Natural killer cell treated with Interleukin-12 subunit alpha and Interleukin-12 subunit beta and Interleukin-15 and Interleukin-18, amount 100 ng/mL, for 72 hours (primary cell): ENCODE measurements at places on chromosomes 6 and 20. TPM values are rescaled to one million over a fixed set of nuclear protein-coding genes. Genes with fewer than 3 reads are reported as not detected.

DNA sequence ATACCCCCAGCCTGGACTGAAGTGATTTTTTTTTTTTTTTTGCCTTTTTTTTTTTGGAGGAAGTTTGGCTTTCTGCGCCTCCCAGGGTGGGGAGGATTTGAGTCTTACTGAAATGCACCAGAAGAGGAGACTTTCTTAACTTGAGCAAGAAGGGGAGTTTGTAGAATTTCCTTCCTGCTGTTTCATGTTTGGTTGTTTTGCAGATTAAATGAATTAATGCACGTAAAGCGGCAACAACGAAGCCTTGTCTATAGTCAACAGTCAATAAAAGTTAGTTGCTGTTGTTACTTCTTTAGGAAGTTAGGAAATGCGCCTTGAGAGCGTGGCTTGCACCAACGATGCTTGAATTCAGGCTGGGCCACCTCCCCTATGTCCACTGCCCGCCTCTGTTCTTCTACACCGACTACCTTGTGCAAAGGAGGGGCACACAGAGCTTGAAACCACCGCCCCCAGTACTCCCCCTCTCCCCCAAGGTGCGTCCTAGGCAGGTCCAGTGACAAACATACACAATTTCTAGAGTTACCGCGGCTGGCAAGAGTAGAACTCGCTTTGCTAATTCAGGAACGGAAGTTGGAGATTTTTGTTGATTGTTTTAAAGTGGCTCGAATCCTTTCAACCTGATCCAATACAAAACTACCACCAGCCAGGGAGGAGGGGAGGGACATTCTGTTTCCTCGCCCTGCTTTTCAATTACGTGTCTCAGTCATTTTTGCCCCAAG is 830 bp upstream of the CYP24A1 start:
- no peaks in the 10 kb centered on the region for H3K36me3 ChIP-seq
- H3K27ac ChIP-seq: no peak overlapping the region
- H3K4me3 ChIP-seq: peak overlapping the region; percentile 22
- H3K4me1 ChIP-seq: peaks cover 5% of the 10 kb centered on the region
- peaks cover 45% of the 10 kb centered on the region for H3K27me3 ChIP-seq
- no peak for DNase-seq

Gene EDN1
- not detected for total RNA-seq

- no peaks in the 10 kb centered on the region for H3K36me3 ChIP-seq
- DNase-seq: no peak
- H3K4me1 ChIP-seq: no peaks in the 10 kb centered on the region
- no peak overlapping the region for H3K27ac ChIP-seq
- no peak overlapping the region for H3K4me3 ChIP-seq
- peaks cover 7% of the 10 kb centered on the region for H3K27me3 ChIP-seq
Observed at GRCh38 chr6:2434912-2435311, 189.5 kb upstream of the GMDS start.

- H3K4me1 ChIP-seq: peaks cover 50% of the 10 kb centered on the region
- peaks cover 4% of the 10 kb centered on the region for H3K36me3 ChIP-seq
- peak overlapping the region; percentile 95 for H3K4me3 ChIP-seq
- no peaks in the 10 kb centered on the region for H3K27me3 ChIP-seq
- H3K27ac ChIP-seq: peak overlapping the region; percentile 89
Observed at GRCh38 chr6:119348096-119348747, 1.3 kb downstream of the MAN1A1 start.

GRCh38 chr20:63092660-63093215 is 86.0 kb upstream of the BHLHE23 start:
- H3K27me3 ChIP-seq: no peaks in the 10 kb centered on the region
- DNase-seq: peak; percentile 15
- H3K4me3 ChIP-seq: no peak overlapping the region
- no peaks in the 10 kb centered on the region for H3K4me1 ChIP-seq
- H3K27ac ChIP-seq: no peak overlapping the region
